ENCODE measurements at places on chromosomes 5 and 9.

GRCh38 chr5:69285448-69286116 is 47.0 kb downstream of the CCDC125 start:
- no peak for DNase-seq

GRCh38 chr9:28056006-28056405 is 482.7 kb upstream of the C9orf72 start:
- no peak for DNase-seq

DNA sequence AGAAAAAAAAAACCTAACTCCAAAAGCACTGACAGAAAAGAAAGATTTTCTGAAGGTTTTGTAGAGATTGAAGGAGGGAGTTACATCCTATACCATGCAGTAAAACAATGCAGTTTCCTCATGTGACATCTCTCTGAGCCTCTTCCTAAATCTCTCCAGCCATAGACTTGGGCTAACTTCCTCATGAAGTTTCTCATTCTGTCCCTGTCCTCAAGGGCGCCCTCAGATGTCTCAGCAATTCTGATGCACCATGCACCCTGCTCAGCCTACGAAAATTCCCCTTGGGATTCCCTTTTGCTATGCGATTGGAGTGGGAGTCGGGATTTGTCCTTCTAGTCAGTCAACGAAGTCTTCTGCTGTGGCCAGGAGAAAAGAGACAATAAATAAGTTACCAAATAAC is 68.9 kb downstream of the FAT2 start:
- no peak for DNase-seq

DNA sequence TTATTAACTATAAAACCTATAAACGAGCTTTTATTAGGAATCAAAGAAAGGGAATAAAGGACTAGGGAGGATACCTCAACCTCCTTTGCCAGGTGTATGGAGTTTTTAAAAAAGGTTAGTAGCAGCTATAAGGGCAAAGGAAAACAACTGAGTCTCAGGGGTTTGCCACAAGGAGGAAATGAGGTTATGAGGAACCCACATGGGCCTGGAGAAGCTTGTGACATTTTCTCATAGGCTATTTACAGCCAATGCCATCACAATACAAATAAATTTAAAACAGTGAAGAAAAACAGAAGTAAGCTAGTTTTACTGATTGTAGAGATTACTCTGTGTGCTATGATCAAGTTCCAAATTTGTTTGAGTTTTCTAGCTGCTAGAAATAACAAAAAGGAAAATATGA is 92.6 kb downstream of the CDKN2A start:
- DNase-seq: no peak

Measured in T1000 (cell line).